Aortic smooth muscle cell (primary cell): ENCODE measurements at places on chromosomes 4 and X. TPM values are rescaled to one million over a fixed set of nuclear protein-coding genes. Genes with fewer than 3 reads are reported as not detected.

EPGN gene
- total RNA-seq: 5.0 and 7.7 TPM in 2 replicates

CSAG2 gene
- total RNA-seq: not detected in 2 replicates

EDNRA gene
- total RNA-seq: 8.1 and 10.7 TPM in 2 replicates

HPSE gene
- total RNA-seq: 0.62 and 2.5 TPM in 2 replicates

HERC6 gene
- 6.3 and 7.5 TPM in 2 replicates for total RNA-seq

SMR3B gene
- total RNA-seq: not detected in 2 replicates
